ENCODE measurements at places on chromosomes 5 and 9.

GRCh38 chr9:82418334-82418733 is 429.8 kb downstream of the SPATA31D1 start:
- no peak for DNase-seq

DNA sequence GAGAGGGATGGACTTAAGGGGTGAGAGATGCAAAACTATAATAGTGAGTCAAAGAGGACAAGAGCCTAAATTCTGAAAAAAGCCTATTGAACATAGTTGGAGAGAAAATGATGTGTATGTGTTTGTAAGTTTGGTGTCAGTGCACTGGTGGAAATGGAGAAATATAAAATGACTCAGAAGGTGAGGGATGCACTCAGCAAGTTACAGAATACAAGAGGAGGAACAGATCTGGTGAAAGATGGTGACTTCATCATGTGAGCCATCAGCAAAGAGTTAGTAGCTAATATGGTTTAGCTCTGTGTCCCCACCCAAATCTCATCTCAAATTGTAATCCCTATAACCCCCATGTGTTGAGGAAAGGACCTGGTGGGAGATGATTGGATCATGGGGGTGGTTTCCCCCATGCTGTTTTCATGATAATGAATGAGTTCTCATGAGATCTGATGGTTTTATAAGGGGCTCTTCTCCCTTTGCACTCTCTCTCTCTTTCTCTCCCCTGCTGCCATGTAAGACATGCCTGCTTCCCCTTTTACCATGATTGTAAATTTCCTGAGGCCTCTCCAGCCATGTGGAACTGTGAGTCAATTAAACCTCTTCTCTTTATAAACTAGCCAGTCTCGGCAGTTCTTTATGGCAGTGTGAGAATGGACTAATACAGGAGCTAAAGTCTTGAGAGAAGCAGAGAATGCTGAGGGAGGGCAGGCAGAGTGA is 30.4 kb upstream of the FYB1 start:
- no peak for DNase-seq

DNA sequence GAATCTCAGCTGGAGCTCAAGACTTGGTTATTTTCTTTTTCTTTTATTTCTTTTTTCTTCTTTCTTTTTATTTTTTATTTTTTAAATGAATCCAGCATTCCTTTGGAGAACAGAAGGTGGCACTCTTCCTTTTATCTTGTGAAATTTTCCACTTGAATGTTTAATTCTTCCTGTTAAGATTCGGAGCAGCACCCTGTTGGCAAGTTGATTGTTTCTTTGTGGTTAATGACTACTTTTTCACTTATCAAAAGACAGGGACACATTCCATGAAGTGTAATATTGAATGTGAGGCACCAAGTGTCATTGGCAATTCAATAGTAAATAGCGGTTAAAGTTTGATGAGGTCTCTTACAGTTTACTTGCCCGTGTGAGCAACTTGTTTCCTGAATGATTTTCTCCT is 240.5 kb upstream of the CHD1 start:
- no peak for DNase-seq

GRCh38 chr9:18127499-18127875 is 346.5 kb upstream of the ADAMTSL1 start:
- DNase-seq = no peak

DNA sequence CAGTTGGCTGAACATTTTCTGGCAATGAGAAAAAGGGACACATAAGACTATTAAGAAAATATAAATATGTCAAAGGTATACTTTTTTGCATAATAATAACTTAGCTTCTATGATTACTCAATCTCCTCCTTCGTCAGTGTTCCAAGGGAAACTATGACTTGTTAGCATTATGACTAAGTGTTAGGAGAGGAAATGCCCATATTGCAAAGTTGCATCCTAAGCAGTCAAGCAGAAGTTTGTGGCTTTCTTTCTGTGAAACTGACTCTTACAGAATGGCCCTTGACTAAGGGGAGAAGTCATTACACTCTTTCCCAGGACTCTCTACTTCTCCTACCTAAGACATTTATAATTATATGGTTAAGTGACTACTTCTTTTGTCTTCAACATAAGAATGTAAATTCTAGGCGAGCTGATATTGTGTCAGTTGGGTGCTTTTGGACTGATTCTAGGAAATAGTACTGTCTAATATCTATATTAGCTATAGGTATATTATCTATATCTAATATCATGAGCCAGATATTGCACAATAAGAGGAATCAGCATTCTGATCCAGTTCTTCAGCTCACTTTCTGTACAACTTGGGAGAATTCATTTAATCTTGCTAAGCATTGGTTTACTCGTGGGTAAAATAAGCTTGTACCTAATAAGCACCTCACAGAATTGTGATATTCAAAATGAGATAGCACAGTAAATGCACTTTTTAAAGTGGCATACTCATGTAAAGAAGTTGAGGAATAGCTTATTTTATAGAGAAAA is 16.4 kb upstream of the SPINK6 start:
- DNase-seq = no peak

GRCh38 chr9:133405508-133406438 is 12.0 kb downstream of the REXO4 start:
- DNase-seq = no peak

- no peak for DNase-seq
These were observed 69.0 kb downstream of the ANKH start for GRCh38 chr5:14802541-14802940.

GRCh38 chr5:107364443-107365319 is 306.1 kb downstream of the EFNA5 start:
- DNase-seq = no peak

- DNase-seq = no peak
These were observed 5.0 kb downstream of the NSMF start for GRCh38 chr9:137454145-137454596.

DNA sequence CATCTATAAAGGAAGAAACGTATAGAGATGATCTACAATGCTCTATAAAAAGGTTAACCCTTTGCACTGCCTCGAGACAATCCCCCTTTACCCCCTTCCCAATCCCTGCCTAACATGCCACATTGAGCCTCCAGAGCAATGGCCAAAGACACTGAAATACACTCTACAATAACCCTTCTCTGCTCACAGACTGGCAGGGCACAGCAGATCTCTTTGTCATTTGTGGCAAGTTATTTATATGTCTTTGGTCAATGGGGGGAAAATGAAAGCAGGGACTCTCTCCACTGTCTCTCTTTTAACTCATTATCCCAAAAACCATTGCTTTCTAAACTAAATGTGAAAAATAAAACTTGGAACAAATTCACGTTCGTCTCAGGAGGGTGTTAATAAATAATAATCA is 51.7 kb downstream of the PTCH1 start:
- DNase-seq = no peak

DNA sequence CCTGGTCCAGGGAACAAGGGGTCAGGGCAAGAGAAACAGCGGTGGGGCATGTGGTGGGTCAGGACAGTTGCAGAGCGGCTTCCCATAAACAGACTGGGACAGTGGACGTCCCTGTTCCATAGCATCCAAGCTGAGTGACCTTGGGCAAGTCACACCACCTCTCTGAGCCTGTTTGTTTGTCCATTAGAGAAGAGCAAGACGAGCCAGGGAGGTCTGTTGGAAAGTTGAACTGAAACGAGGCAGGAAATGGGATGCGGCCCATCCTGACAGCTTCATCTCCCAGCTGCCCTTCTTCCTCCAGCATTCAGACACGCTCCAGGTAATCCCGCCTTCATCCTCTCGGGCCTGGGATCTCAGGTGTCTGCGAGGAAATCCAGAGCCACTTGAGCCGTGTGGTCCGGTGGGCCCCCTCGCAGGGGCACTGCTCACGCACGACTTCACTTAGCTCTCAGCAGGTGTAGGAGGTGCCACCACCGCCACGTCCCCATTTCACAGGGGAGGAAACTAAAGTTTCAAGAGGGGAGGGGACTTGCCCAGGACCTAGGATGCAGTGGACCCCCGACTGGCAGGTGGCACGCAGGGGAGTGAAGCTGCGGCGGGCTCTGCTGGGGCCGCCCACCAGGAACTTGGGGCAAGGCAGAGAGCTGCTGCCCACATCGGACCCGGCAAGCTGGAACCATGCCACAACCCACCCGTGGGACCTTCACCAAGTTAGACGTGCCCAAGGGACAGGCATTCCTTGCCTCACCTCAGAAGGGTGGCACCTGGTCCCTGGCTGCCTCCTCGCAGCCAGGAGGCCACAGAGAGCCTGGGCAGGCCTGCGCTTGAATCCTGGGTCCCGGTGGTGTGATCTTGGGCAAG is 13.0 kb downstream of the PTGES2 start:
- DNase-seq = no peak

DNA sequence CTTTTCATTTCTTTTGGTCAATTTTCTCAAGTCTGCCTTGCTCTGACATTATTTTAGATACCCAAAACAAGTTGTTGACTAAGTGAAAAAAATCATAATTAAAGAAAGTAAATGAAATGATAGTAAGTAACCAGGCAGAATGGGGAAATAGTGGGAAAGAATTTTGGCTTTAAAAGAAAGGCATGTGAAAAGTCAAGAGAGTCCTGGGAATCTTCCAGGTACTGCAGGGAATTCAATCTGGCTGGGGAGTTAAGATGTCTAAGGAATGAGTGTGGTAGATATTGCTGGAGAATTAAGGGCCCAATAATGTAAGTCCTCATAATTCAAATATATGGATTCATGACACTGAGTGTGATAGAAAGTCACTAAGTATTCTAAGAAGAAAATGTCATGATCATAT is 123.1 kb upstream of the PAPPA start:
- no peak for DNase-seq

- no peak for DNase-seq
These were observed 124.9 kb downstream of the TMEM161B start for GRCh38 chr5:88143693-88144218.

DNA sequence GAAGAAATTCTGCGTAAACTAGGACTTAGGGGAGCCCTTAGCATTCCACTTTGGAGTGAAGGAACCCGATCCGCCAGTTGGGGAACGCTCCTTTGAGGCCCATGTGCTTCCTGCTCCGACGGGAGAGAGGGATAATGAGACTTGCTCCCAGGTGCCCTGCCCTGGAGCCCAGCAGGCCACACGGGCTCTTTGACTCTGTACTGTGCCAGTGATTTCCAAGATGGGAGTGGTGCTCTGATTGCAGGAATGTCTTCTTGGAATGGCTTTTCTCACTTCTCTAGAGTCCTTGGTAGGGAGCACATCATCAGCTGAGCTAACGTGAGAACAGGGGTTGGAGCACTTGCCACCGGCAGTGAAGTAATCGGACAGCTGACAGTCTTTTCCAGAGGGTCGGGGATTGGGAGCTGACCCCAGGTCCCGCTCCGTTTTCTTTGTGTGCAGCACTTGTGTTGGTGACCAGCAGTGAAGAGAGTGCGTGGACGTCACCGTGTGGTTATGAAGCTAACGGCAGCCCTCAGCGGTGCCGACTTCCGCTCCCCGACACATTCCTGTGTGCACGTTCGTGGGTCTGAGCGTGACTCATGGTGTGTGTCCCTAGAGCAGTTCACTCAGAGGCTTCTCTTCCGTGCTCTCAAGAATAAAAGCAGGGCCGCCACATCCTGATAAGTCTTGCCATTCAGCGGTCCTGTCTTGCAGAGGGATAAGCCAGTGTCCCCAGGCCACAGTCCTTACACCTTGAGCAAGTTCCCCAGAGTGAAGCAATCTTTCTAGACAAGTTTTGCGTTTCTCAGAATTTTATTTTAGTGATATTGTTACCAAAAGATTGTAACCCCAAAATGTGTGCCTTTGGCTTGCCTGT is 25.6 kb downstream of the ABL1 start:
- DNase-seq = no peak

All from activated T-cell treated with anti-CD3 and anti-CD28 coated beads for 1 hour (primary cell).